ENCODE measurements at places on chromosomes 13 and 19. TPM values are rescaled to one million over a fixed set of nuclear protein-coding genes. Genes with fewer than 3 reads are reported as not detected.
A peak's percentile ranks its signal among the peaks of the same experiment; 100 is the strongest.

- peak; percentile 70 for DNase-seq
These were observed 24.6 kb upstream of the SEMA6B start for GRCh38 chr19:4583961-4584669.

GRCh38 chr13:97719736-97720135 is 233.7 kb upstream of the IPO5 start:
- no peak for DNase-seq

DNA sequence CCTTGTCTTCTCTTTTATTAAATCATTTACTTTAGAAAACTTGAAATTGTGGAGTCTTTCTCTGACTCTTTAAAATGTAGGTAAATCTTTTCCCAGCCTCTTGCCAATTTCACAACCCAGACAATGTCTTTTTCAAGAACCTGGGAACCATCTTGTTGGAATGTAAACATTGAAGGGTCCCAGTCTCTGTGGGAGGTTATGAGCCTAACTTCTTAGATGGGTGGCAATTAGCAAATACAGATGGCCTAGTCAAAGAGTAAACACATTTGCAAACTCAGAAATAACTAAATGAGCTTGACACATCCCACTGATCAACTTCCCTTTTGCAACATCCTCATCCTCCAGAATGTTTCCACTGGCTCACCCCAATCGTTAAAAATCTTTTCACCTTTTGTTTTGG is 721.0 kb downstream of the PCDH9 start:
- DNase-seq: no peak

Gene IZUMO4
- 8.9 TPM for polyA plus RNA-seq

DNA sequence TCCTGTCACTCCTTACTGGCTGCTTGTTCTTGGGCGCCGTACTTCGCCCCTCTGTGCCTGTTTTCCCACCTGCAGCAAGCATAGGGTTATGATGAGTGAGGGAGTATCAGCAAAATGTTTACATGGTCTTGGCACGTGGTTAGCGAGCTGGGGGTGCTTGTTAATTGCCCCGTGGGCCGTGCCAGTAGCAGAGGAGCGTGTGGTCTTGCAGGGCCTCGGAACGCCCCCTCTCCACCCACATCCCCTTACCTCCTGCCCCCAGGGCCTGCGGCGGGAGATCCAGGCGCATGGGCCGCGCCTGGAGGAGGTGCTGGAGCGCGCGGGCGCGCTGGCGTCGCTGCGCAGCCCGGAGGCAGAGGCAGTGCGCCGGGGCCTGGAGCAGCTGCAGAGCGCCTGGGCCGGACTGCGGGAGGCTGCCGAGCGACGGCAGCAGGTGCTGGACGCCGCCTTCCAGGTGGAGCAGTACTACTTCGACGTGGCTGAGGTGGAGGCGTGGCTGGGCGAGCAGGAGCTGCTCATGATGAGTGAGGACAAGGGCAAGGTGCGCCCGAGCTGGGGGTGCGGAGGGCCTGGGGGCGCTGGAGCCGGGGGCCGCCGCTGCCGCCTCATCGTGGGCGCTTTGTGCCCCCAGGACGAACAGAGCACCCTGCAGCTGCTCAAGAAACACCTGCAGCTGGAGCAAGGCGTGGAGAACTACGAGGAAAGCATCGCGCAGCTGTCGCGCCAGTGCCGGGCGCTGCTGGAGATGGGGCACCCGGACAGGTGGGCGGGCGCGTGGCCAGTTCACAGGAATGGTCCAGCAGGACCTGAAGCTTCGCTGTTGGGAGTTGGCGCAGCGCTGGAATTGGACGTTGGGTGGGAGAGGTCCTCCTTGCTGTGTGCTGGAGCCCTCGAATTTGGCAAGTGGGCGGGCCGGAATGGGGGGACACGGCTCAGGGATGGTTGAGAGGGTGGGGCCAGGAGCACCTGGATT is 22.5 kb upstream of the SHKBP1 start:
- peak; percentile 21 for DNase-seq

- DNase-seq: no peak
These were observed 18.7 kb upstream of the SPRYD7 start for GRCh38 chr13:49954674-49955455.

DNA sequence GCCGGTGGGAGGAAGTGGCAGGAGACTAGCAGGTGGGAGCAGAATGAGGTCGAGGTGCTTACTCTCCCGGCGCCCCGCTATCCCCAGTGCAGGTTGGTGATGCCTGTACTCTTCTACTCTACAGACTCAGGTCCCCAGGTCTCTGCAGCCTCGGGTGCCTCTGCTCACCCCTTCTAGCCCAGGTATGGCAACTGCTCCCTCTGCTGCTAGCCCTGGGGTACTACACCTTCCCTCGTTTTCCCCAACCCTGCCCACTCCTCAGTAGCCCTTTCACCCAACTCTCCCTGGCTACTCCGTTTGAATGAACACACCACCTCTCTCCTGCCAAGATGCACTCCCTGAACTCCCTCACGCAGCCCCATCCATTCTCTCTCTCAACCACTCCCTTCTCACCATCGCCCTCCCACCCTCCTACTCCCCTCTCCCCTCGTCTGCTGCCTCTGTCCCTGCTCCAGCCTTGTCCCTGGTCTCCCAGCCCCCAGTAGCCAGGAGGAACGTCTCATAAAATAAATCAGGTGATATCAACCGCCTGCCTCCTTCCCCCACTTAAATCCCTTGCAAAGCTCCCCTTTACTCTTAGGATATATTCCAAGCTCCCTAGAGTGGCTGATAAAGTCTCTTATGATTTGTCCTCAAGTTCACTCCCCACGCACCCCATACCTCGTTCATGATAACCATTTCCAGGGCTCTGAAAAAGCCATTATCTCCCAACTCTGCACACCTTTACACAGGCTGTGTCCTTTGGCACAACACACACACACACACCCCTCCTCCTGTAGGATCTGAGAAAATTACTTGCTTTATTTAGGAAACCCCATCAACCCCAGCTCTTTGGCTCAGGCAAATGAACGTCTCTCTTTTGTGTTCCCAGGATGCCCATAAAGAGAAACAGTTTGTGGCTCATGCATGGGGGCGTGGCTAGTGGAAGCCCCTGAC is 8.2 kb upstream of the MEIS3 start:
- peak; percentile 77 for DNase-seq
